Fibroblast of lung (primary cell): ENCODE measurements at places on chromosomes 7 and 10.

DNA sequence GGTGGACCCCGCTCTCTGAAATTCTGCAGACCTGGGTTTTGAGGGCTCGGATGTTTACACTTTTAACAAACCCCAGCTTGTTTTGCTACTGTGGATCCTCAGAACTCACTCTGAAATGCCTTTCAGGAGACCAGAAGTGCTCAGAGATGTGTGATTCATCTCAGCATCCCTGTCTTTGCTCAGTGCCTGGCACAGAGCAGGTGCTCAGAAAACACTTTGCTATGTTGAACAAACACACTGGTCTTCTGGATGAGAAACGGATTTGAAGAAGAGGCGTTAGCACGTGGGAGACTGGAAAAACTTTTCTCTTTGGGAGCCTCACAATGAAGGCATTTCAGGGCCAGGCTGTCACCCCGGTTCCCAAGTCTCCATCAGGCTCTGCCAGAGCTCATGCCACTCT, 53.3 kb downstream of the SH3PXD2A start:
- no peak for DNase-seq

- DNase-seq = no peak
Measured at GRCh38 chr7:52920977-52921376, 114.5 kb upstream of the POM121L12 start.

GRCh38 chr7:81676813-81677212, 93.0 kb downstream of the HGF start:
- DNase-seq = peak; percentile 45

DNA sequence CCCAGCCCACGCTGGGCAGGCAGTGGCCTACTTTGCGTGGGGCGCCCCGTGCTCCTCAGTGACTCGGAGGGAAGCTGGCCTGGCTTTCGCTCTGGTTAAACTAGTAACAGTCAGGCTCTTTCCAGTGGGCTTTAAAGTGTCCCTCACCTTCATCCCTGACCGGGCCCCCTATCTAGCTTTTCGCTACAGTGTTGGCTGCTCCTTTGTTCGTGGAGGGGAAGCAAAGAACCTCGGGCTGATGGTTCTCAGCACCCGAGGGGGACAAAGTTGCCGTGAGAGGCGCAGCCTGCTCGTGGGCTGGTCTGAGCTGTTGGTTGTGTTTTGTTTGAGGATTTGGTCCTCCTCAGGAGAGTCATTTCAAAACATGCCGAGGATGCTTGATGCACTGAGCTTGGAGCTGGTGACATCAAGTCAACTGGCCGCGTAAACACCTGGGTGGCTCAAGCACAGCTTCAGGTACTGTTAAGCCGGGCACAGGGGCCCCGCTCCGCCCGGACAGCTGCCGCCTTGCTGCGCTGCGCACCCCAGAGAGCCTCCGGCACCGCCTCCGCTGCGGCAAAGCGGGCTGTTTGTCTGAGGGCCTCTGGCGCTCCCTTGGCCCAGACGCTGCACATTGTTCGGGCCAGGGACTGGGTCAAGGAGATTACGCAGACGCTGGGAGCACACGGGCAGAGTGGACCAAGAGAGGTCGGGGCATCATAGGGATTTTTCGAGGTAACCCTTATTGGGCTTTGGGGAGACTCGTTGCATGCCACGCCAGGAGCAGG, 1.6 kb downstream of the DLX6 start:
- no peak for DNase-seq

DNA sequence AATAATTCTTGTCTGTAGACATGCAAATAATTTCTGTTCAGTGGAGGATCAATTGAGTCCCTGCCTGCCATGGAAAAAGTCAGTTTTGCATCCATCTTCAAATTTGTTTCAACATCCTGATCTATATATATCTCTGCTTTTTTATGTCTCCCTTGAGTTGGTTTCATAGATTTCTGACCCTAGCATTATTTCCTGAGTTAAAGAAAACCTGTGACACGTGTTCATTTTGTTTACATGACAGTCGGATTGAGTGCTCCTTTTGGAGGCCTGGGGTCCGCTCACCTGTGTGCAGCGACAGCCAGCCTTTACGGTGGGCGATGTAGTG, 674 bp downstream of the MRPS24 start:
- DNase-seq = no peak

DNA sequence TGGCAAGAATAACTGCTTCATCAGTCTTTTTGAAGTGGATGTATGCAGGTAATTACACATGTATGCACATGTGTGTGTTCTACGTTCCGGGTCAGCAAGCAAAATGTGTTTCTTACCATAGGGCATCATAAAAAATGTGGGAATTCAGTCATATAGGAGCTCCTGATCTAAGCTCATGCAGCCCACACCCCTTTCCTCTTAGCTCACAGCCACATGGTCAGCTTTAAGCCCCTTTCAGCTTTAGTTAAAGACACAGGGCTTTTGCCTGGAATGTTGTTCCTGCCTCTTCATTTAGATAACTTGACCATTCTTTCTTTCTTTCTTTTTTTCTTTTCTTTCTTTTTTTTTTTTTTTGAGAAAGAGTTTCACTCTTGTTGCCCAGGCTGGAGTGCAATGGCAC, 258.1 kb downstream of the RPS24 start:
- DNase-seq = no peak

DNA sequence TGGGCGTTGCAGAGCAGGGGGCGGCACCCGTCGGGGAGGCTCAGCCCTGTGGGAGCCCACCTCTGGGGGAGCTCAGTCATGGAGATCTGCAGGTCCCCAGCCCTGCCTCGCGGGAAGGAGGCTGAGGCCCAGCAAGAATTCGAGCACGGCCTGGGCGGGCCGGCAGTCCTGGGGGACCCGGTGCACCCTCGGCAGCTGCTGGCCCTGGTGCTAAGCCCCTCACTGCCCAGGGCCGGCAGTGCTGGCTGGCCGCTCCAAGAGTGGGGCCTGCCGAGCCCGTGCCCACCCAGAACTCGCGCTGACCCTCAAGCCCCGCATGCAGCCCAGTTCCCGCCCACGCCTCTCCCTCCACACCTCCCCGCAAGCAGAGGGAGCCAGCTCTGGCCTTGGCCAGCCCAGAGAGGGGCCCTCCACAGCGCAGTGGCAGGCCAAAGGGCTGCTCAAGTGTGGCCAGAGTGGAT, 76.2 kb downstream of the TMEM26 start:
- DNase-seq = no peak

DNA sequence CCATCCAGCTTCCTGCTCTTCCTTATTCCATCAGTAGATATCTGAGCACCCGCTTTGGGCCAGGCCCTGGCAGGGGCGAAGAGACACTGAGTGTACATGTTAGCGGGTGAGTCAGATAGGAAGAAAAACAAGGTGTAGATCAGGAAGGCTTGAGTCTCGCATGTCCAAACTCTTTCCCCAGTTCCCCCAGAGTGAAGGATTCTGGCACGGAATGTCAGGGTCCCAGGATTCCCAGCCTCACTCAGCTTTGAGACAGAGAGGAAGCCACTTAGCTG, 24.1 kb upstream of the CHST15 start:
- DNase-seq = no peak

GRCh38 chr10:67926951-67927350, 42.5 kb downstream of the SIRT1 start:
- DNase-seq = peak; percentile 32

DNA sequence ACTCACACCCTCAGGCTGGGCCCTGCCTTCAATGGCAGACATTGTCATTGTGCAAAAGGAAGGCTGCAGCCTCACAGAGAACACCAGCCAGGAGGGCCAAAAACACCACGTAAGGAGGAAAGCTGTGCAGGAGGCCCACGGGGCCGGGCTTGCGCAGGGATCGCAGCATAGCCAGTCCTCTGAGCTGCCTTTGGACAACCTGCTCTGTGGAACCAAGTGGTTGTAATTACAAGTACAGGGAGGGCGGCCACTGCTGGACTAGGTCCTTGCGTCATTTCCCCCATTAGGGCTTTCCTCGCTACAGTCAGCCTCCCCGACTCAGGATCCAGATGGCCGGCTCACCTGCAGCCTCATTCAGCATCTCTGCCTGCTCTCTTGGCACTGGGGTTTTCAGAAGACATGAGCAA, 66.9 kb downstream of the FAM53B start:
- DNase-seq = no peak
